D721Med (cell line): ENCODE measurements at places on chromosomes 4 and X.

DNA sequence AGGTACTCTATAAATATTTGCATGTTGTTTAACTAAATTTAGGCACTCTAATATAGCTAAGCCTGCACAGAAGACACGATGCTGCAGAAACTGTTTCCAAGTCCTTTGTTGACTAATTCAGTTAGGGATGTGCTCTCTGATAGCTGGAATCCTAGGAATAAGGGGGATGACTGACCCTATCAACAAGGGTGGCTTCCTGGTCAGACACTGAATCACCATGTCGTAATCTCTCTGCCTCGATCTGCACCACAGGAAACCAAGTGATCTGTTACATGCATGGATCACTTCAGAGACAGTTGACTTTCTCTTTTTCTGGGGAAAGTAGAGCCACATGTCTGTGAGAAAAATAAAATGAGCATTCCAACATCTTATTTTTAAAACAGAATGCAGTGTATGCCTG is 169.1 kb downstream of the GUCY2F start:
- no peak for DNase-seq

DNA sequence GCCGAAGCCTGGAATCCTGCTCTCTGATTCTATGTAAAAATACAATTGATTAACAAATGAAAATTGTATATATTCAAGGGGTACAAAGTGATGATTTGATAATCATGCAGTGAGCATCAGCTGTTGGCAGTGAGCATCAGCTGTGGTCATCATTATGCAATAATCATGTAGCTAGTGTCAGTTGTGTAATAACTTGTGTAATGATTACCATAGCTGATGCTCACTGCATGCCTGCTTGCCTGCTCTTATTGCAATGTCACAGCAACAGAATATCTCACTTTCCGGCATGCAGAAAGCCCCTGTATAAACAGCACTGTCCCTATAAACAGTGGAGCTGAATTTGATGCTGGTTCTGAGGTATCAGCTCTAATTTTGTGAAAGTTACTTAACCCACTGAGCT is 46.8 kb downstream of the SULT1B1 start:
- DNase-seq = no peak

DNA sequence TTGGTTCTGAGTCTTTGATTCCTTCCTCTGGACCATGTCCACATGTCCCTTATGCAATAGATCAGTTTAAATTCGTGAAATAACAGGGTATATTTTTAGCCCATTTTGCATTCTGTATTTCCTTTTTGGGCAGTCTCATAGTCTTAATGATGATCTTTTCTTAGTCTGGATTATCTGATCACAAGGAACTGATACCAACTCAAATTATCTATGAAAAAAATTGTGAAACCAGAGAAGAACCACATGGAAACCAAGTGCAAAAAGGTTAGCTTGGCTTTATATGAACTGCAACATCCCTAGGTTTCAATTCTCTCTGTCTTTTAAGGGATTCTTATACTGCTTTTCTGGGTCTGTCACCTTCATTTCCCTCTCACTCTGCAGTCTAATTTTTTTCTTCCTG is 608.6 kb upstream of the AADAT start:
- no peak for DNase-seq

- no peak for DNase-seq
These were observed 109.6 kb upstream of the ANK2 start for GRCh38 chr4:112939901-112940300.

DNA sequence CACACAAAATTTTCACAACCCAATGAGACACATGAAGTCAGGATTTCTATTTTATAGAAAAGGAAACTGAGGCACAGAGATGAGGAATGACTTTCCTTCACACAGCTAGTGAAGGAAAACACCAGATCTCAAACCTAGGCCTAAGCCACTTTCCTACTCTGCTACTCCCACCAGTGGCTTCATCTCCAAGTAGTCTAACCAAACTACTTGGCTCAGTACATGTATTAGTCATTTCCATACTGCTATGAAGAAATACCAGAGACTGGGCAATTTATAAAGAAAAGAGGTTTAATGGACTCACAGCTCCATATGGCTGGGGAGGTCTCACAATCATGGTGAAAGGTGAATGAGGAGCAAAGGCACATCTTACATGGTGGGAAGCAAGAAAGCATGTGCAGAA is 196.6 kb downstream of the EVC2 start:
- no peak for DNase-seq

GRCh38 chr4:173091362-173091761 is 77.2 kb upstream of the GALNT7 start:
- DNase-seq = no peak

GRCh38 chr4:62117886-62118285 is 917.8 kb downstream of the ADGRL3 start:
- no peak for DNase-seq

GRCh38 chrX:124256216-124256615 is 76.2 kb upstream of the TEX13D start:
- DNase-seq = no peak

DNA sequence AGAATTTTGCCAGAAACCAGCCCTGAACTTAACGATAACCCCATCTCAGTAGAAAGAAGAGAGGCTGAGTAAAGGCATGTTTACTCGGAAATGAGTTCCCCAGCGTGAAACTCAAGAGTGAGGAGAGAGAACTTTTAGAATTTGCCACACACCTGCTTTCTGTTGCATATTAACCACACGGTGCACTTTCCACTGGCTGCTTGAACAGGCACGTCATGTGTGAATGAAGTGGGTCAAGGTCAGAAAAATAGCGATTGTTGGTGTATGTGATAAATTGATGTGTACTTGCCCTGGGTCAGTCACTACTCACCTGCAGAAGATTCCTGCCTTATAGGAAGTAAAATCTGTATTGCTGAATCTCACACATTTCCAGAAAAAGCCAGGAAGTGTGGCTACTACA is 395.7 kb downstream of the TRIML1 start:
- no peak for DNase-seq

DNA sequence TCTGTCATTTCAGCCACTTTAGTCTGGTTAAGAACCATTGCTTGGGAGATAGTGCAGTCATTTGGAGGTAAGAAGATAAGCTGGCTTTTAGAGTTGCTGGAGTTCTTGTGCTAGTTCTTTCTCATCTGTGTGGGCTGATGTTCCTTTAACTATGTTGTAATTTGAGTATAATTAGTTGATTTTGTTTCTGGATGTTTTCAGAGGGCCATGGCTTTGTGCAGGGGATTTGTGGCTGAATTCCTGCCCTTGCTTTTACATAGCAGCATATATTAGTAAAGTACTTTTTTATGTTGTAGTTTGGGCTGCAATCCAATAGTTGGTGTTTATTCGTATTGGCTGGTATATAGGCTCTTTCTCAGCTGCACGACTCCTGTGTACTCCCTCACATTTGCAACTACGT is 339.6 kb downstream of the ANKRD50 start:
- no peak for DNase-seq

DNA sequence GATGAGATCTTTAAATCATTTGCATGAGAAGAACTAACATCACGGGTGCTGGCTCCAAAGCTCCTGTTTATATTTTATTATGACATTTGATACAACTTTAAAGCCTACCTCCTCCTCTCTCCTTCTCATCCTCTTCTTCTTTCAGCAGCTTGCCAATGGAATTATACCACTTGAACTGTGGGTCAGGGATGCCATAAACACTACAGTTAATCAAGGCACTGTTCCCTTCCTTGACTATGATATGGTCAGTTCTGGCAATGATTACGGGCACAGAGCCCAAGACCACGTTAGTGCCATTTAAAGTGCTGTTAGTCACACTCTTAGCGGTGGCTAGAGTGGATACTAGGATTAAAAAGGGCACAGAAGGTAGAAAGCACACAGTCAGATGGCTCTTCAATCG is 20.7 kb downstream of the MFAP3L start:
- no peak for DNase-seq

DNA sequence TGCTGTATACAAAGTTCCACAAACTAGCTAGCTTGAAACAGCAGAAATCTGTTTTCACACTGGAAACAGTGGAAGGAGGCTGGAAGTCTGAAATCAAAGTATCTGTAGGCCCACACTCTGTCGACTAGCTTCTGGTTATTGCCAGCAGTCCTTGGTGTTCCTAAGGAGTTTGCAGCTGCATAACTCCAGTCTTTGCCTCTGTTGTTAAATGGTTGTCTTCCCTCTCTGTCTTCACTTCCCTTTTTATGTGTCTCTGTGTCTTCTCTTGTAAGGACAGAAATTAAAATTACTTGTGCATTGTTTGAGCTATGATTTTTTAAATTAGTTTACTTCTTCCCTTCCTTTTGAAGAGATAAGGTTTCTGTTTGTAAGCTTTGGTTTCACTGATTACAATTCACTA is 8.2 kb downstream of the MTHFD2L start:
- no peak for DNase-seq

GRCh38 chrX:71107762-71108360 is 1.3 kb upstream of the CXorf65 start:
- no peak for DNase-seq

DNA sequence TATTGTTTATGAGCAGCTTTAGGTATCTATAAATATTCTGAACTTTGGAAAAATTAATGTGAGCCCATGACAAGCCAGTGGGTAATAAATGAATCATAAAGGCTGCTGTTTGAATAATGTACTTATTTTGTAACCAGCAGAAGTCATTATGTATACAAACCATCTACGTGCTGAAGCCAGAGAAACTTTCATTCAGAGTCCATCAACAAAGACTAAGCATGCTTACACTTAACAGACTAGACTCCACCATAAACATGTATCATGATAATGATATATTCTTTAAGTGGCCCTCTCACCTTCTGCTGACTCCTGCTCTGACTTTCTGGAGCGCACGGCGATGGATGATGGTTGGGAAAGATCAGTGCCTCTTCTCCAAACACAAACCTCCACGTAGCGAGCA is 72.0 kb downstream of the SMARCA5 start:
- DNase-seq = no peak

DNA sequence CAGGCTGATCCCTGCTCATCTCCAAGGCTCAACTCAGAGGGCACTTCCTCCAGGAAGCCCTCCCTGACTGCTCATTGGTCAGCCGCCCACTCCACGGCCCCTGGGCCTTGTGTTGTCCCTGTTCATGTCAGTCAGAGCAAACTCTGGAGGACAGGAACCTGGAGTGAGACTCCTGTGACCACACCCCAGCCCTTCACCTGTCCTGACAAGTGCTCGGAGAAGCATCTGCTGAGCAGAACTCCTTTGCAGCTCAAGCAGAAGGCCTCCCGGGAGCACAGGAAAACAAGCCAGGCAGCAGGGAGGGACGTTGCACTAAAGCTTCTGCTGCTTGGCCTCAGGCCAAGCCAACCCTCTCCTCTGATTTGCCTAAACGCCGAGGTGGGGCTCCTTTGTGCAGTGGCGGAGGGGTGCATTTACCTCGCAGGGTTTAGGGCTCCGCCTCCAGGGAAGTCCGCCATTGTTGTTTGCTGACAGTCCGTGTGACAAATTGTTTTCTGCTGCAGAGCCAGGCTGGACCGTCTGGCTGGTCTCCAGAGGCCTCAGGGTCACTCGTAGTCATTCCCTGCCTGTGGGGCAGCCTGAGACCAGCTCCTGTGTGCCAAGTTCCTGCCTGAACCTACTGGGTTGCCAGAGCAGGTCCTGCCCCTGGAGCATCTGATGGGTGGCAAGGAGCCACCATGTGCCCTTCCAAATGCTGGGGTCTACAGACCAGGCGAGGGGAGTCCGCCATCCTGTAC is 61.8 kb downstream of the C4orf50 start:
- no peak for DNase-seq

DNA sequence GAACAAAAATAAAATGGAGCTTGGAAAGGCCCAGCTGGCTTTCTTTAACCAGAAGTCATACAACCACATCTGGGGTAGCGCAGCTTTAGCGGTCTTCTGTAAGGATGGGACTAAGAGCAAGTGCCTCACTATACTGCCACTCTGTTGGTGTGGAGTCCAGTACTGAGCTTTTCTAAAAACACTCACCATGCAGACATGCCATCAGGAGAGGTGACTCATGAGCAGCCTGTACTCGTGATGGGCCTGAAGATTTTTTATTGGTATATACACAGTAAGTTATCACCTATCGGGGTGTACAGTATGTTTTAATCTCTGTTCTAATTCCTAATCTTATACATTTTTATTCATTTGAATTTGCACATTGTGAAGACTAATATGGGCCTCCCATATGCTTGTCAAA is 9.6 kb downstream of the PPP3CA start:
- no peak for DNase-seq

- DNase-seq = no peak
These were observed 9.6 kb downstream of the XIAP start for GRCh38 chrX:123869488-123869887.

DNA sequence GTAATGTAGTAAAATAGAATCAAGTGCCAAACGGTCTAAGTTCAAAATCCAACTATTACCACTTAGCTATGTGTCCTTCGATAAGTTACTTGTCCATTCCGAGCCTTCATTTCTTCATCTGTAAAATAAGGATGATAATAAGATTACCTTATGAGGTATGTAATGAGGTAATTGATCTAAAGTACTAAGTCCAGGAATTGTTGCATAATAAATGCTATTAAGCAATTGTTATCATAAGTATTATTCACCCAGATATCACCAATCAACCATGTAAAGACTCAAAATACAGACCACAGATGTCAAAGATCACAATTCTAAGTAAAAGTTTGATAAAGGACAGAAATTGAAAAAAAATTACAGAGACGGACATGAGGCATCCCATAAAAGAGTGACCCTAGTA is 168.4 kb upstream of the POU3F4 start:
- no peak for DNase-seq

DNA sequence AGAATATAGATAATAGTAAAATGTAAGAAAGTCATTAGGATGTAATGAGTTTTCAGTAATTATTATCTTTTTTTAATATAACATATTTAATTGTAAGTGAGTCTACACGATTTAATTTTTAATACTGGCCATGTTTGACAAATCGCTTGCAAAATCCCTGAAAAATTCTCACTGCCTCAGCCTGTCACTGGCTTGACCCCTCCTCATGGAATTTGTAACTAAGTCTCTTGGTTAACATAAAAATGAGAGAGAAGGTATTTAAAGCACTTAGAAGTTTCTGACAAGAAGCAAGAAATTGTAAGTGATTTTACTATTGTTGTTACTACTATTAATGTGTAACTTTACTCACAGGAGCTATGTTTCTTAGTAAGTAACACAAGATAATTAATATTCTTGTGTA is 237.9 kb upstream of the GK2 start:
- no peak for DNase-seq

DNA sequence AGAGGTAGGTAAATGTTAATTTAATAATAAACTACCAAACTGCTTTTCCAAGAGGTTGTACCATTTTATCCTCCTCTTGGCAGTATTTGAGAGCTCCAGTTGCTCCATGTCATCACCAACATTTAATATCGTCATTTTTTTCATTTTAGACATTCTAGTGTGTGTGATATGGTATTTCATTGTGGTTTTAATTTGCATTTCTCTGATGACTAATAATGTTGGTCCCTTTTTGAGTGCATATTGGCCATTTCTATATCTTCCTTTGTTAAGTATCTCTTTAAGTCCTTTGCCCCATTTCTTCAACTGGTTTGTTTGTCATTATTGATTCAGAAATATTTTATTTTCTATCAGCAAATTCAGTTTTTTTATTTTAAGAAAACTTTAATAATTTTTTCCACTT is 88.8 kb downstream of the MAPK10 start:
- DNase-seq = no peak

- DNase-seq = no peak
These were observed 75.2 kb downstream of the PSAPL1 start for GRCh38 chr4:7359400-7360062.
